Stimulated activated CD4-positive, alpha-beta T cell treated with anti-CD3 and anti-CD28 coated beads, TNF-alpha, amount 100 ng/mL, for 1 hour (primary cell): ENCODE measurements at places on chromosomes 12 and 14.

GRCh38 chr12:113580437-113580836 is 108.8 kb upstream of the LHX5 start:
- no peak for DNase-seq

DNA sequence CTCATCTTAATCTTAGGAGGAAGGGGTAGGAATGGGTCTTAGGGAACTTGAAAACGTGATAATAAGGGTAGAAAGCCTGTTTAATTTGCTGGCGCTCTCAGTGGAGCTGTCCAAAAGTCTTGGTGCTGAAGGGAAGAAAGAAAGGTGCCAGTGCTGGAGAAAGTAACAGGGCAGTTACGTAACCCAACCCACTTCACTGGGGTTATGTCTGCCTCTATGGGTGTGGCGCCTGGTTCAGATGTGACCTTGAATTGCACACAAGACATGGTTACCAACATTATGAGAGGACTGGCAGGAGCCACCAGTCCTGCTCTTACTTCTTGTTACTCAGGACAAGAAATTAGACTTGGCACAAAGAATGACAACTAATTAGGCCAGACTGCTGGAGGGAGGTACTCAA is 18.6 kb upstream of the GPATCH2L start:
- no peak for DNase-seq

DNA sequence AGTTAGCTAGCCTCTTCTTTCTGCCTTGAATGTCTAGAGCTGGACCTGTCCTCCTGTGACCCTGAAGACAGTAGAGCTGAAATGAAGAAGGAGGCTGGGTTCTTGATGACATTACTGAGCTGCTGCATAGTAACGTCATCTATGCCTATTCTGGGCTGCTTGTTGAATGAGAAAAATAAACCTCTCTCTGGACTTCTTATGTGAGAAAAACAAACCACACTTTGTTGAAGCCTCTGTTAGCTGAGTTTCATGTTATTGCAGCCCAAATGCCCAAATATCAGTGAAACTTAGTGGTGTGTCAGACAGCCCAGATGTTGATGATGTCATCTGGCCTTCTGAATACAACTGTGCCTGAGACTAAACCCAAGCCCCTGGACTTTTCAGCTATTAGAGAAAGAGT is 67.0 kb upstream of the MAX start:
- DNase-seq = no peak

DNA sequence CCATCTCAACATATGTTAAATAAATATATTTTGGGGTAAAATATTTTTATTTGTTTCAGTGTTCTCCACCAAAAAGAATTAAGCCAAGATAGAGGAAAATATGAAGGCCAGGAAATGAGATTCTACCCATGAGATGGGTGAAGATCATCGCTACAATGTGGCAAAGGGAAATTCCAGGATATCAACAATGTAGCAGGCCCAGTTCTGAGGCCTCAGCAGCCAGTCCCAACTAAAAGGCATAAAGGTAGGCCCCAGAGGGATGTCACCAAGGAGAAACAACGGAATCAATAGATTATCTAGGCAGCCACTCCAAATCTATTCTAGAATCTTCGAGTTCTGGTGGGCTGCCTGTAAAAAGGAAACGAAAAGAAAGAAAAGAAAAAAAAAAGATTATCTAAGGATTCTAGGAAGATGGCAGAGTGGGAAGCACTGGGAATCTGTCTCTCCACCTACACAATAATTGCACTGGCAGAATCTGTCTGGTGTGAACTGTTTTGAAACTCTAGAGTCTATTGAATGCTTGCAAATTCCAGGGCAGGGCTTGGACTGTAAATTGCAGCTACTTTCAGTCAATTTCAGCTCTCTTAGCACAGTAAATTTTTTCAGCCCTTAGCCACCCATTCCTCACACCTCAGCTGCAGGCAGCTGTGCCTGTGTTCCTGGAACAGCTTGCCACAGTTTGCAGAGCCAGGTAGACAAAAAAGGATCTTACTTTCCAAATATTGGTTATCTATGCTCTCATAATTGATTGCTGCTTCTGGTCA is 33.1 kb upstream of the MMP19 start:
- DNase-seq = no peak

GRCh38 chr14:100116134-100116533 is 43.3 kb downstream of the DEGS2 start:
- no peak for DNase-seq

- no peak for DNase-seq
These were observed 144.6 kb upstream of the CDKN3 start for GRCh38 chr14:54252072-54252730.

- DNase-seq = no peak
These were observed 76.9 kb upstream of the REP15 start for GRCh38 chr12:27619308-27619707.

- no peak for DNase-seq
These were observed 310.2 kb downstream of the APAF1 start for GRCh38 chr12:98955284-98955683.

DNA sequence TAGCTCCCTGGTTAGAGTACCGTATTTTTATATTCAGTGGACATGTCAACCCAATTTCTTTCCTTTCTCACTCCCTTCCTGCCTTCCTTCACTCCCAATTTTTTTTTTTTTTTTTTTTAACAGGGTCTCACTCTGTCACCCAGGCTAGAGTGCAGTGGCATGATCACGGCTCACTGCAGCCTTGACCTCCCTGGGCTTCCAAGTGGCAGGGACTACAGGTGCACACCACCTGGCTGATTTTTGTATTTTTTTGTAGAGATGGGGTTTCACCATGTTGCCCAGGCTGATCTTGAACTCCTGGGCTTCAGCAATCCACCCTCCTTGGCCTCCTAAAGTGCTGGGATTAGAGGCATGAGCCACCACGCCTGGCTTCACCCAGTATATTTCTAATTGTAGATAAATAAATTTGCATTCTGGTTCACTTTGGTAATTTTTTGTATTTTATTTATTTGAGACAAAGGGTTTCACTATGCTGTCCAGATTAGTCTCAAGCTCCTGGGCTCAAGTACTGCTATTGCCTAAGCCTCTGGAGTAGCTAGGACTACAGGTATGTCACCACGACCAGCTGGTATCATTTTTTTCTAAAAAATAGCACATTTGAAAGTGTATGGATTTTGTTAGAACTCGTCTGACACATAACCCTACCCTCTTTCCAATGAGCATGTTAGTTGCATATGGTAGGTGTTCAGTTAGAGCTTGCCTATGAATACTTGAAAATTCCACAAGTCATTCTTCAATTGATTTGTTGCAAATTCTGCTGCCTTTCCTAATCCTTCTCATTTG is 15.7 kb downstream of the SLC38A2 start:
- DNase-seq = no peak

GRCh38 chr14:54727929-54728328 is 161.0 kb downstream of the SAMD4A start:
- no peak for DNase-seq

DNA sequence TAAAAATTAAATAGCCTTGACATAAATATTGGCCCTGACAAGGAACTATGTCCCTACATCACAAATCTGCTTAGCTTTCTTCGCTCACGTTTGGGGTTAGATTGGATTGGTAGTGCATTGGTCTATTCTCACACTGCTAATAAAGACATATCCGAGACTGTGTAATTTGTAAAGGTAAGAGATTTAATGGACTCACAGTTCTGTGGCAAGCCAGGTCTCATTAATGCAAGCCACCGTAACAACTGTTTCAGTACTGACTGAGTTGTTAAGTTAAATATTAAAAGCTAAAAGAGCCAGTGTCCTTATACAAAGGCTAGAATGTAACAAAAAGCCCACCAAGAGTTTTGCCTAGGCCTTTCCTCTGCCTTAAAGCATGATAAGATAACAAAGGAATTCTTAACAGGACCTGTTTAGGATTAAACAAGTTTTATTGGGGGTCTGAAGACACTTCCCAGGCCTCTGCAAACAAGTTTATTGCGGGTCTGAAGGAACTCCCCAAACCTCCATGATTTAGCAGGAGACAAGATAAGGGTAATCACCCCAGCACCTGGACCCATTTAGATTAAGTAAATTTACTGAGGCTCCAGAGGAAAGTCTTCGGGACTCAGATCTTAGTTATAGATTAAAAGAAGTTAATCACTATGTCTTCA is 88.2 kb upstream of the PTGDR start:
- no peak for DNase-seq

DNA sequence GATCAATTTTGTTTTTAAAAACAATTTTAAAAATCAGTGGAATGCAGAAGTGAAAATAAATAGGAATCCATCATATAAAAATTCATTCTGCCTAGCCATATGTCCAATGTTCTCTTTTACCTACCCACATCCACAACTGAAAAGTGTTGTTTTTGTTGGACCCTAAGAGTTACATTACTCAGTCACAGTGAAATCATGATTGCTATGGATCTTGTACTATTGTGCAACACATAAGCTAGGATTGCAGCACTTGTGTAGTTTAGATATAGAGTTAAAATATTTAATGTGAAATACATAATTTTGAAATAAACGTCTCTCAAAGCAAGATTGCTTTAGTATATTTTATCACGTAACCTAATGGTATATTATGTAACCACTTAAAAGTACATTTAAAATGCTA is 213.3 kb upstream of the CLEC14A start:
- DNase-seq = no peak

DNA sequence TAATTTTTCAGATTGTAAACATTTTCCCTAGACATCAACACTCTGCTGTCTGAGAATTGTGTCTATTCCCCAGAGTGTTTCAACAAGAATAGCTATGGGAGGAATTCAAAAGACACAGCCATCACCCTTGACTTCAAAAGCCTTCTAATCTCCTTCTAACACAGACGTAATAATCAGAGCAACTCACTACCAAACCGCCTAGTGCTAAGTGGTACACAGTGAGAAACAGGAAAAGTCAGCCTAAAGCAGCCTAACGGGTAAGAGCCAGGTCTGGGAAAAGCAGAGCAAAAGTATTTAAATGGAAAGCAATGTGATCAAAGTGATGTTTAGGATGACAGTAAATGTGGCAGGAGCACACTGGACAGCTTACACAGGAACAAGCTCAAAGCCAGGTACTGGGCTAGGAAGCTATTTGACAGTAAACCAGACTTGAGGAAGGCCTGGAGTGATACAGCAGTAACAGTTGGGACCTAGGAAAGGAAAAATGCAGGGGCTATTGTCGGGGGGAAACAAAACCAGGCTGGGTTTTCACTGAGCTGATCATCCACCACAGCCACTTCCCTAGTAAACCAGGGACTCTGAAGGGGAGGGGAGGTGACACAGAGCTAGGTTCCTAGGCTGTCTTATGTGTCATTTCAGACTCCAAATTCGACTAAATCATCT is 29.4 kb downstream of the CORO1C start:
- no peak for DNase-seq

GRCh38 chr14:99688629-99689028 is 4.5 kb downstream of the CYP46A1 start:
- DNase-seq = no peak

- DNase-seq = no peak
These were observed 99.9 kb downstream of the PHETA1 start for GRCh38 chr12:111268738-111269572.

DNA sequence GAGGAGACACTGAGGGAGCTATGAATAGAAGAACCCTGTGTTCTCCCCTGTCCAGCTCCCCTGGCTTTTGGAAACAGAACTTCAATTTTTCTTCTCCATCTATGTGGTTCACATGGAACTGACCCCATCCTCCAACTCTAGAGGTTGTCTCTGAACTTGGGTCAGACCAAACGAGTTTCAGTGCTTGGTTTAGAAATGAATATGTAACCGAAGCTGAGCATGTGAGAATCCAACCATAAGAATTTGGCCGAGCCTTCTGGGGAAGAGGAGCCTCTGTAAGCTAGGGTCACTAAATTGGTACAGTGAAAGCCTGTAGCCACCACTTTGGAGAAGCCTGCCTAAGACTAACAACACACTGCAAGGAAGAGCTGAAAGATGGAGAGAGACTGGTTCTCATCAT is 464.4 kb downstream of the ZFP36L1 start:
- no peak for DNase-seq

GRCh38 chr12:47799357-47799955 is 20.2 kb downstream of the HDAC7 start:
- no peak for DNase-seq

DNA sequence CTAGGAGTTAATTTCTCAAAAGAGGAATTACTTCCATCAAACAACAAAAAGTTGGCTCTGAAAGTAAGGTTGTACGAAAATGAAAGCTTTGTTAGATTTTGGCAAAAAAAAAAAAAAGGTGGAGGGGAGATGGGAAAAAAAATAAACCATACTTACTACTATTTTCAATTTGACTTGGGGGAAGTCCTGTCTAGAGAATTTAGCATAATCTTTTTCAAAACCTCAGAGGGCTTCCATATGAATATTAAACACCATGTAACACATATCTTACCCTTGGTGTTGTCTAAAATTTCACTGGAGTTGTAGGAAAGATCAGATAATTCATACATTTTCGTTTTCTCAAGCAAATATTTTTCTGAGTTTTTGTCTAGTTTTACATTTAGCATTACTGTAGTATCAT is 17.5 kb downstream of the GRIP1 start:
- DNase-seq = no peak

DNA sequence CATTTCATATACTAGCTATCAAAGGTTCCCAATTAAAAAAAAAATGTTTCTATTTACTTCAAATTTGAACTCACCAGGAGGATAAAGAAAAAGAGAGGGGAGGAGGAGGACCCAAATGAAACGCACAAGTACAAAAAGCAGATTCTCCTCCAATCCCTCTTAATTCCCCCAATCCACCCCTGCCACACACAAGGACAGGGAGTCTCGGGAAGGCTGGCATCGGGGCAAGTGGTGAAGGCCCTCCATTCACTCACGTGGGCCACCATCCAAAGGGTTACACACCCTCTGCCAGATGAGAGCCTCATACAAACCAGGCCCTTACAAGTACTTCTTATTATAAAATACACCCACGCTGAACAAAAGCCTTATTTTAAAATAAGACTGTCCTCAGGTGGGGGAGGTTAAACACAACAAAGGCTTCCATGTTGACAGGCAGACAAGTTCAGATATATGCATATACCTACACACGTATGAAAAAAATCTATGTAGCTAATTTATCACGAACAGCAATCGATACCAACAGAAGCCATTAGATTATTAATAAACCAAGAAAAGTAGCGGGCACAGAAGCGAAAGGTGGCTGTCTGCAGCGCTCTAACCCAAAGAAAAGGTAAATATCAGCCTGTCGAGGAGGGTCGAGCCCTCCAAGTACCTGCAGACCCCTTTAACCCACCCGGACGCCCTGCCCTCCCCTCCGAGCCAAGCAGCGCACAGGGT is 1.5 kb downstream of the ATP2B1 start:
- no peak for DNase-seq

- DNase-seq = no peak
These were observed 76.9 kb upstream of the PSMA6 start for GRCh38 chr14:35215110-35215813.

DNA sequence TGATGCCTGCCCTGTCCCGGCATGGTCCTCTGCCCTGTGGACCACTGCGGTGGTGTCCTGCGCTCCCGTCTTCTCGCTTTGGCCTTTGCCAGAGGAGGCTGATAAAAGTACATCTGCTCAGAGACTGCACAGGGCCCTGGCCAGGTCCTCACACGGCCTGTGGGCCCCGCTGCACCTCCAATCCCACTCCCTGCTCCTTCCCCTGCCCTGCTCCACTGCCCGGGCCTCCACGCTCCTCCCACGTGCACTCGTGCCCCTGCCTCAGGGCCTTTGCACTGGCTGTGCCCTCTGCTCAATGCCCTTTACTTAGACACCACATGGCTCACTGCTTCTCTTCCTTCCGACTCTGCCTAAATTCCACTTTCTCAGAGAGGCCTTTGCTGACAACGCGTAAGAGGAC is 49.3 kb upstream of the BEGAIN start:
- no peak for DNase-seq

GRCh38 chr14:68757618-68758081 is 35.2 kb downstream of the ZFP36L1 start:
- no peak for DNase-seq
